ENCODE measurements at places on chromosomes 7 and 10.

- no peak for DNase-seq
Observed at GRCh38 chr7:150361807-150362621, 6.6 kb upstream of the REPIN1 start.

DNA sequence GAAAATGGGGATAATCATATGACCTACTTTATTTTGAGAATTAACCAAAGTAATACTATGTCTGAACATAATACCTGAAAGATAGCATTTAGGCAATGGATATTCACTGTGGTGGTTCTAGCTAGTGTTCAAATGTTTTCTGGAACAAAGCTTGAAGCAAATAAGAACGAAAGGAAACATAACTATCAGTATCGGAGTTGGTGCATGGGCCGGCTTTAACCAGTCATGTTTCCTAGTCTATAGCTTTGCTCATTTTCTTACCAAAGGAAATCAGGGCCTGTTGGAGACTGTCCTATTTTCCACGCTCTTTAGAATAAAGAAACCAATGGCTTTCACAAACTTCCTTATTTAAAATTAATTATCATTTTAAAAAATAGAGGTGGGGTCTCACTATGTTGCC lies 8.9 kb downstream of the IL2RA start:
- no peak for DNase-seq

- no peak for DNase-seq
Observed at GRCh38 chr7:130648580-130648979, 20.0 kb downstream of the COPG2 start.

- no peak for DNase-seq
Observed at GRCh38 chr10:44832595-44833390, 78.3 kb upstream of the TMEM72 start.

GRCh38 chr7:112121318-112121717 lies 84.9 kb downstream of the DOCK4 start:
- DNase-seq, result no peak

- no peak for DNase-seq
Observed at GRCh38 chr7:92740134-92740533, 96.2 kb downstream of the CDK6 start.

DNA sequence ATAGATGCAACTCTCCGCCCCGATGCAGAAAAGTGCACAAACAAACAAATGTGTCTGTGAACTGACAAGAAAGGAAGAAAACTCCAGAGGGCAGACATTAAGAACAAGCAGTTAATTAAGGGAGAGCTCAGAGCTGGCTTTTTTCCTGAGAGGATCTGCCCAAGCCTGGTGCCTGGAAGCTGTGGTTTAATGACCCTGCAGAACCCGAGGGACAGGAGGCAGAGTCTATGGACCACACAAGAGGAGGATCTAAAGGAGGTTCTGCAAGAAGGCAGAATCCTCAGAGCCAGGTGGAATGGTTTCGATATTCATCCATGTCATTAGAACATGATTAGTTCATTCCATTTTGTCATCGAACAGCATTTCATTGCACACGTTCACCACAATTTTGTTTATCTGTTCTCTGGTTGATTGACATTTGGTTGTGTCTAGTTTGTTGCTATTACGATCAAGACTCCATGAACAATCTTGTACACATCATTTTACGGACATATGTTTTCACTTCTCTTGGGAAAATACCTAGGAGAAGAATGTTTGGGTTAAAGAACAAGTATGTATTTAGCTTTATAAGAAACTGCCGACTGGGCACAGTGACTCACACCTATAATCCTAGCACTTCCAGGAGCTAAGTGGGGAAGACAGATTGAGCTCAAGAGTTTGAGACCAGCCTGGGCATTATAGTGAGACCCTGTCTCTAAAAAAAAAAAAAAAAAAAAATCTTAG lies 560.2 kb downstream of the CALN1 start:
- no peak for DNase-seq

All from fibroblast of lung (primary cell).